ENCODE measurements at places on chromosomes 6 and 20.

DNA sequence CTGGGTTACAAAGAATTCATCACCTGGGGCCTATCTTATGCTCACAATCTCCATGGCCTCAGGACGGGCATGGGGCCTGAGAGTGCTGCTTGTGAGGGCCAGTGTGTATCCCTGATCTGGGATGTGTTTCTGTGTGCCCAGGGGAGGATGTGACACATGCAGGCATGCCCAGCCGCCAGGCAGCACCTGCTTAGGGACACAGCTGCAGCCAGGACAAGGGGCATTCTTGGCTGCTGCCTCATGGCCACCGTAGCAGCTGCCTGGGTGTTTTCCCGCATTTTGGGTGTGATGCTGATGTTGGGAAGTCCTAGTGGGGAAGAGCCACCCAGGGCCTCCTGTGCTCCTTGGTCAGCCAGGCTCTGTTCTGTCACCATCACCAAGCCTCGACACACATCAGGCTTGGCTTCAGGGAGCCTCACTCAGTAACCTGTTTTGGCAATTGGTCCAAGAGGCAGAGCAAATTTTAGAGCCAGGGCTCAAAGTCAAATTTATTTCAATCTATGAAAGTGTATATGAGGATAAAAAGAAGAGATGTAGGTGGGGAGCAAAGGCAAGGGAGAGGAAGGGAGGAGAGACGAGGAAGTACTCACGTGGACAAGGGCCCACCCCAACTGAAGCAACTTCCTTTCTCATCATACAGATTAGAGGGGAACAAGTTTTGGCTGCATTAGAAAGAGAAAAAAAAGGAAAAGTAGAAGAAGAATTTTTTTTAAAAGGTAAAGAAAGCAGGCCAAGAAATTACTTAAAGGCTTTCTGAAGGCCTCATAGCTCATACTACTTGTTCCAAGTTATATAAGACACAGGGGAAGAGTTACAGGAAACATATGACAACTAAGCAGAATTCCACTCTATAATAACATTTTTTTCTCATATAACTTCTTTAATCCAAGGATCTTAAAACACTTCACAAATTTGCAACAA, 269.9 kb upstream of the SUPT3H start:
- no peak for DNase-seq

GRCh38 chr6:111615916-111616612, 10.4 kb upstream of the TRAF3IP2 start:
- DNase-seq, result no peak

GRCh38 chr20:46803123-46804020, 91.3 kb upstream of the EYA2 start:
- DNase-seq, result no peak

DNA sequence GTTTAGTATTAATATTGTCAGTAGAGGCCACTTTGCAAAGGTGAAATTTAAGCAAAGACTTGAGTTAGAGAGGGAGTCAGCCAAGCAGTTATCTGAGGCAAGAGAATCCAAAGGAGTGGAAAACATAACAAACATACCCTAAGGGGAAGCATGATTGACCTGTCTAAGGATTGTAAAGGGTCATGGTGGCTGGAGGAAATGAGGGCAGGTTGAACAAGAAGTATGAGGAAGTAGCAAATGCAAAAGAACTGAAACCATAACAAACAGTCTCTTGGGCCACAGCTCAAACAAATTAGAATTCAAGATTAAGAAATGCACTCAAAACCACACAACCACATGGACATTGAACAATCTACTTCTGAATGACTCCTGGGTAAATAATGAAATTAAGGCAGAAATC, 103.2 kb downstream of the FBXO5 start:
- no peak for DNase-seq

DNA sequence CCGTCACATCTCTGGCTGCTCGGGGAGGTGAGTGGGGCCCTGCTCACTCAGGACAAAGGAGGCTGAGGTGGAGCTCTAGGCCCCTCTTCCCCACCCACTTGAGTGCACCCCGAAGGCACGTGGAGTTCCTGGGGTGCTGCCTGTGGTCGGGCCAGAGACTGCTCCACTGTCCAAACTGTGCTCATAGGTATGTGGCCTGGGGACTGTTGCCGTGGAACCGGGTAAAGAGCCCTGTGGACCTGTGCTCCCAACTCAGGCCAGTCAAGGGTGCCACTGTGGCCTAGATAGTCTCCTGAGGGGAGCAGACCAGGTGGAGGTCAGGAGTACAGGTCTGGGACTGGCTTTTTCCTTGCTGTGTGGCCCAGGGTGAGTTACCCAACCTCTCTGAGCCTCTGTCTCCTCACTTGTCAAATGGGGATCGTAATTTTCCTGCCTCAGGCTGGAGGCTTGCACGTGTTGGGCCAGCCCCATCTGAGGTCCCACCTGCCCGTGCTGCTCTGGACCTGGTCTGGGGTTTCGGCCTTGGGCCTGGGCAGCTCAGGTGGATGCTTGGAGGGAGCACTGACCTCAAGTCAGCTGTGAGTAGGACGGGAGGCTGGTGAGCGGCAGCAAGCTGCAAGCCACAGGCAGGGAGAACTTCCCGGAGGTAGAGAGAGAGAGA, 12.4 kb upstream of the NPBWR2 start:
- no peak for DNase-seq

DNA sequence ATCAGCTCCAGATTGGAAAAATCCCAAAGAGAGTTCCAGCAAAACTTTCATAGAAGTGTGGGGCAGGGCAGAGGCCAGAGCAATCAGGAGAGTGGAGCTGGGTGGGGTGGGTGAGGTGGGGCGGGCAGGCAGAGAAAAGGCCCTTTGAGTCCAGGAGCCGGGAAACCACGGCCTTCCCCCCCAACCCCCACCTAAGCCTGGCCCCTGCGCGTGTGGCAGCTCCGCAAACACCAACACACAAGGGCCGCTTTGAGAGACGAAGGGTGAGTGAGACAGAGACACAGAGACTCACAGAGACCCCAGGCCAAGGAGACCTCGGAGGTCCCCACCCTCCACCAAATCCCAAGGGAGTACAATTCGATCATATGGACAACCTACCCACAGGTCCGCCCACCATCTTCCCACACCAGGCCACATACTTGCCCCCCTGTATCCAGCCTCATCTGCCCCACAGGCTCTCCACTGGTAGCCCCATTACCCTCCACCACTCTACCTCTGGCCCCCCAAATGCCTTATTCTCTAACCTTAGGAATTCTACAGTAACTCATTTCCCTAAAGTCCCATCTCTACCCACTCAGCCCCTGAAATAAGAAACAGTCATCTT, 1.7 kb downstream of the COL11A2 start:
- no peak for DNase-seq

DNA sequence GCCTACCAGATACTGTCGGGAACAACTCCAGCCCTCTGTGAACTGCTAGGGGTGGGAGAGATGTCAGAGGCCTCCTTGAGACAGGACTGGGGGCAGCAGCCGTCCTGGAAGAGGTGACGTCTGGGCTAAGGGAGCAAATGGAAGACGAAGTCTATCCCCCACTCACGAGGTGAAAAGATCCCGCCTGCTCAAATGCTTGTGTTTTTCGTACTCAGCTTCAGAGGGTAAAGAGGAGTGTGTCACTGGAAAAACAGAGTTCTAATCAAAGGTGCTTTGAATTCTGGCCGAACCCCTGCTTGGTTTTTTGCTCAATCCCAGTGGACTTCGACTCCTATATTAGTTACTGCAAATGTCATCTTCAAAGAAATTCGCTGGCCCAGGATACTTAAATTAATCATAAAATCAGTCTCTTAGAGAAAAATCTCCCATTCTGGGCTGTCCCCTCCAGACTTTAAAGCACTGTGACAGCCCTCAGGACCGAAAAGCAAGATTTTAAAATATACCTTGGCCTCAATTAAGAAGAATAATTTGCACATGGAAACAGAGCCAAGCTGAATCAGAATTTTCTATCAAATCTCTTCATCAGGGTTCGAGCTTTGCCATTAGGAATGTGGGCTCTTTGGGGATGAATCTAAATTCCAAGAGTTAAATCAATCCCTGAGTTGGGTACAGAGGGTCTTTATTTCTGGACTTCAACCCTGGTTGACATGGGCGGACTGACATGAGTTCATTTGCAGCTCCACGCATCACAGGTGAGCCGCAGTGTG, 61.8 kb upstream of the AFDN start:
- DNase-seq, result no peak

All from stimulated activated CD8-positive, alpha-beta memory T cell treated with anti-CD3 and anti-CD28 coated beads, Interleukin-7, amount 100 ng/mL, for 1 hour (primary cell).